CD8-positive, alpha-beta memory T cell (primary cell): ENCODE measurements at places on chromosomes 7 and 10. TPM values are rescaled to one million over a fixed set of nuclear protein-coding genes. Genes with fewer than 3 reads are reported as not detected.

The SCART1 gene
- 1.4 TPM for total RNA-seq

The LRIT1 gene
- total RNA-seq = not detected

The CCDC146 gene
- total RNA-seq = 1.5 TPM

DNA sequence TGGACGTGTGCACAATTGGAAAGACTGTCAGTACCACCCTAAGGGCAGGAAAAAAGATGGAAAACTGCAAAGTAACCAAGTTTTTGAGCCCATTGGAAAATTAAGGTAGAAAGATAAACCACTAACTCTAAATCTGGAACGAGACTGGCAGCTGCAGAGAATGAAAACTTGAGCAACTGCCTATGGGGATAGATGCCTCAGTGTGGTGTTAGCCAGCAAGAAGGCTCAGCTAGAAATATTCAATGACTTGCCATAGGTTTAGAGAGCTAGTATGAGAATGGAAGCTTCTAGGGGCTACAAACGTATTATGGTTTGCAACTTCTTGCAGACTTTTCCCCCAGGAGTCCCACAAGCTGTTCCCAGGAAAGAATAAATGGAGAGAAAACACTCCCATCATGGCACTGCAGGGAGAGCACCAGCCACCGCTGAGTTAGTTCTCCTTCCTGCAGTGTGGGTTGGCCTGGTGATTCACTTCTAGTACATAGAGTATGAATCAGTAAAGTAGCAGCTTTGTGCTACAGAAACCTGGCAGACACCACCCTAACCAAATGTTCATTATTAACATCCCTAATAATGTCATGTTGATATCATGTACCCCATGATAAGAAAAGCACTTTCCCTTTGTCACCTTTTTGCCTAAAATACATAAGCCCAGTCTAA lies 372.4 kb upstream of the VWC2 start:
- DNase-seq = no peak
- no peak overlapping the region for H3K27ac ChIP-seq
- H3K36me3 ChIP-seq = no peaks in the 10 kb centered on the region
- H3K27me3 ChIP-seq = no peaks in the 10 kb centered on the region

DNA sequence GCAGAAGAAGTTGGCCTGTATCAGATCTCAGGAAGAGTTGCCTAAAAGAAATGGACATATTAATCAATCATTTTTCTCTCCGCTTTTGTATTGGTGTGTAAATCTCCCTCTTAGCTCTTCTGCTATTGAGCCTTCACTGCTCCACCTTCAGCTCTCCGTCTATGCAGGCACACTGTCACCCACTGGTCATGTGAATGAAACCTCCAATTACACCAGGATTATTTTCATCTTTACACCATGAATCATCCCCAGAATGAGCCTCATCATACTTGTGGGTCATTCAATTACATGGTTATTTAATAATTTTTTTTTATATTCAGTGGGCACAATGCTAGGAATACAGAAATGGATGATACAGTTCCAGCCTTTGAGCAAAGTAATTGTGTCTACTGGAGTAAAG lies 92.6 kb downstream of the LRRC4 start:
- no peaks in the 10 kb centered on the region for H3K36me3 ChIP-seq
- no peak for DNase-seq
- H3K27ac ChIP-seq = no peak overlapping the region
- H3K27me3 ChIP-seq = no peaks in the 10 kb centered on the region
- H3K4me3 ChIP-seq = no peak overlapping the region
- no peaks in the 10 kb centered on the region for H3K4me1 ChIP-seq
